ENCODE measurements at places on chromosomes 2 and 18.

DNA sequence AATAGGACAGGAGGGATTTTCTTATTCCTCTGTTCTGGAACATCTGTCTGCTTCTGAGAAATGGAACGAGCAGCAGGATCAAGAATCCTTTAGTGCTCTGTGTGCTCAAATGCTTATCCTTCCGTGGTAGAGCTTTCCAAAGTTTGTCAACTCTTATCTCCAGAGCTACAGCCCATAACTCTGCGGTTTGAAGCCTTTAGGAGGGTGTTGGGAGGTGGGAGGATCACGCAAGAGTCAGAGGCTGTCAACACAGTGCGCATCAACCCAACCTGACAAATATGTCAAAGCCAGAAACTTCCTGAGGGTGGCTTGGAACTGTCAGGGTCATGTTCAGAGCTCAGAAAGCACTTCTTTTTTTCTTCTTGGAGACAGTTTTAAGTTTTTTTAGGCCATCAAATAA, 95.9 kb downstream of the CRIM1 start:
- no peak for DNase-seq

DNA sequence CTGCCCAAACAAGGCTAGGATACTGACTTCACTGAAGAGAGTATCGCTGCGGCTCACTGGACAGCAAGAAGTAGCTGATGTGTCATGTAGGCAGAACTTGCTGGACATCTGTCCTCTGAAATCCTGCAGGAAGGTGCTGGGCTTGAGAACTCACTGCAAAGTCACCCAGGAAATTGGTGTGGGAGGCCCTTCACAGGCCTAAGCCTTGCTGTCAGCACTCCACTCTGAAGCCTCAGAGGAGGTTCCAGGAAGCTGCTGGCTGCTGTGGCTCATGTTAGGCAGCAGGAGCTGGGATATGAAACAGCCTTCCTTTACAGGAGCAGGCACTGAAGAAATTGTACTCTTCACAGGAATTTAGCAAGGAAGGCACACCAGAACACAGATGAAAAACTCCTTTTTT, 88.3 kb upstream of the CCDC68 start:
- no peak for DNase-seq

DNA sequence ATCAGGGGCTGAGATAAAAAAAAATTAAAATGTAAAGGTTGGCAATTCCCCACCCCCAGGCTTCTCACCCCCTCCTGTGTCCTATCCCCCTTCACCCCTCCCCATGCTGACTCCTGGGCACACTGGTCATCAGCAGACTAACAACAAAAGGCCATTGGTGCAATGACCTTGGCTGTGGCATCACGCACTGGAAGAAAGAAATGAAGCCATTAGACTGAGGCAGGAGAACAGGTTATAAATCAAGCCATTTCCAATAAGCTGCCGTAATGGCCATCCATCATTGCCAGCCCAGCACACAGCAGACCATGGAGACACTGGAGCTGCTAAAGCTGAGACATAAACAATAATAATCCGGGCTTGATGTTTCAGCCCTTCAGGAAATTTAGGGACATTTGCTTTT, 342.4 kb upstream of the ETAA1 start:
- no peak for DNase-seq

DNA sequence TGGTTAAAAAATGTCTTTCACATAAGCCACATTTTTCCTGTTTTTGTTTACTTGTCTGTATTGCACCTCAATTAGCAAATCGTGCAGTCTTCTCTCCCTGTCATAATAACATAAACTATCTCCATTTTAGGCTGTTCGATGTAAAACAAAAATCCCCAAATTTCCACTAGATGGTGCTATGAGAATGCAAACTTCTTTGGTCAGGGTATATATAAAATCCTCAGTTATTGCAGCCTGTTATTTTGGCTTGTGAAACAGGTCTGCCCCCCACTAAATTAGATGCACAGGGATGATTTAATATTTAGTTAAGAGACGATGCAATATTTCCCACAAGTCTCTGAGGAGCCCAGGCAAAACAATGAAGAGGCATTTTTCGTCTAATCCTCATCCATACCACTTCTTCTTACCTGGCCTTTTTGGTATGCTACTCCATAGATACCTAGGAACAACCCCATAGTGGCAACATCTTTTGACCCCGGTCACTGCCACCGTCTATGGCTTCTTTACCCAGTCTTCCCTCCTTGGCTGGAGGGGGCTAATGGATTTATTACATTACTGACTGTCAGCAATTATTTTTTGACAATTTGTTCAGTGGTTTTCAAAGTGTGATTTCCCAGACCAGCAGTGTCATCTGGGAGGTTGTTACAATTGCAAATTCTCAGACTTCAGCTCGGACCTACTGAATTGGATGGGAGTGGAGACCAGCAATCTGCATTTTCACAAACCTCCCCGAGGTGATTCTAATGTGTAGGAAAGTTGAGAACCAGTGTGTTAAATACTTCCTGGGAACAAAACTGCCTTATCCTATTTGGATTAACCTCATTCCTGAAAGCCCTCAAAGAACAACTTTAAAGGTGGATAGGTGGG, 117.4 kb upstream of the CWC22 start:
- peak; percentile 31 for DNase-seq

GRCh38 chr18:47149457-47150028, 757 bp downstream of the HDHD2 start:
- DNase-seq, result peak; percentile 2

DNA sequence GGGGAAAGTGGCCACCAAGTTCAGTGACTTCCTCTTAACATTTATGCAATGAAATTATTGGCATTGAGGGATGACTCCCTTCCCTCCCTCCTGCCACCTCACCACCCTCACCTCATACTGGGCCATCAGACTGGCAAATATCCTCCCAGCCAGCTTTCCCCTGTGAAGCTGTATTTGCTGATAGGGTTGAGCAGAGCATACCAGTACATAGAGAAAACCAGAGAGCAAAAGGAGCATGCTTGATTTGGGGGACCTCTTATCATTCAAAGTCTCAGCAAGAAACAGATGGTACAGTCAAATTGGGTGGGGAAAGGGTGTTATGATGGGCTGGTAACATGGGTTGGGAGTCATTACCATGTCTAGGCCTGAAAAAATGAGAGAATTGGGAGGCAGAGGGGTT, 19.1 kb upstream of the B3GNT2 start:
- no peak for DNase-seq

DNA sequence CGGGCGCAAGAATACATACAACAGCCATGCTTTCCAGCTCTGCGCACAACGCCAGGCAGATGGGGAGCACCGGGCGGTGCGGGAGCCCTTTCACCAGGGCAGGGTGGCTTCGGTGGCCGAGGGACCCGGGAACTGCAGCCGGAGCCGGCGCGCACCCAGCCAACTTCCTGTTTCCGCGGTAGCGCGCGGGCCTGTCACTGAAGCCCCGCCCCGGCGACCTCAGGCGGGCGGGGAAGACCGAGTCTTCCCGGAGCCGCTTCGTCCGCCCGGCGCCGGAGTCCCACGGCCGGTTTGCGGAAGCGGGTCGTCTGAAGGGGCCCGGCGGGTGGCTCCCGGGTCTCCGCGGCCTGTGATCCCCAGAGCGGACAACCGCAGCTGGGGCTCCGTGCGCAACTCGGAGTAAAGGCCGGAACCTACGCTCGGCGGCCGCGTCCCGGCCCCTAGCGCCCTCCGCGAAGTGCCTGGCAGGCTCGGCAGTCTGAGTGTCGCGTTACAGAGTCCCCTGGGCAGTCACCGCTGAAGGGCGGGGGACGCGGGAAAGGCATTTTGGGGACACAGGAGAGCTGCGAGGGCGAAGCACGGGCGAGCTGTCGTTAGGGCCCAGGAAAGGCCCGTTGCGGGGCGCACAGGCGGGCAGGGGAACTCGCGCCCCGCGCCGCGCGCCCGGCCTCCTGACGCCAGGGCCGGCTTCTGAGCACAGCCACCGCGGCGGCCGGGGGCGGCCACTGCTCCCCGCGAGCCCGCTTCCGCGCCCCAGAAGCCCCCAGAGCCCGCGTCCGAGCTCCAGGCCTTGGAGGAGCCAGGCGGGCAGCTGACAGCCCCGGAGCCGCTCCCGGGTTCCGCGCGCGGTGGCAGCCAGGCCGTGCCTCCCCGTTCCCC, at the start of gene MPPE1:
Gene MPPE1, minus strand, starts transcription at position 136 of the 879 bp plus-strand sequence. CDS start 11,053 bp downstream, outside the sequence.
- peak; percentile 82 for DNase-seq

- DNase-seq, result no peak
Measured at GRCh38 chr18:72114801-72115594, 429.1 kb downstream of the CBLN2 start.

DNA sequence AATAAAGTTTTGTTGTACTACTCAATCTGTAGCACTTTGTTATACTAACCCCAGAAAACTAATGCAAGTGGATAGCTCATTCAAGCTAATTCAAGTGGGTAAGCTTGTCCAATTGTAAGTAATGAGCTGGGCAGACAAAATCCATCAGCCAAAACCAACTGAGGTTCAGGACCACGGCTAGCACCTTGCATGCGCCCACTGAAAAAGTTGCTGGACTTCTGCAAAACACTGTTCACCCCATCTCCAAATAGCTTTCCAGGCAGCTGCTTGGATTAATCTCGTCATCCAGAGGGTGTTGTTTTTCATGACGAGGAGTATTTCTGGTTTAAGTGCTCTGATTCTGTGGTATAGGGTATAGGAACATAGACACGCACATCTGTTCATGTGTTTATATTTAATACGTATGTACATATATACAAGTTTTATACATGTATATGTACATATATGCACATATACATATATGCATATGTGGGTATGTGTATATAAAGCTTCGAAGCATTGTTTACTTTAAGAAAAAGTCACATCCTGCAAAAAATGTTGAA, 307.5 kb downstream of the GALR1 start:
- no peak for DNase-seq

DNA sequence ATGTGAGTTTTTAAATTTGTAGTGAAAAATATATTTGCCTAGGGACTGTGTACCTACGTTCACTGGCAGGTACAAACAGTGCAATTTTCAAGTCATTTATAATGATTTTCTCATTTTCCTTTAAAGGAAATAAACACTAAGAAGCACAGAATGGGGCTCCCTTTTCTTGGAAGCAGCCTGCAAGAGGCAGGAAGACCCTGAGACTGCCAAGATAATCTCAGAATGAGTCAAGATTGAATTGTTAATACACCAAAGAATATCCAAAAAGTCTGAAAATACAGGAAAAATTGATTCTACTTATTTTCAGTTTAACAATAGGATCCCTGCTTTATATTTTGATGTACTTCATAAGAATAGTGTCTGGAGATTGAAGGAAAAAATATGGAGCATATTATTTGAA, 331.2 kb downstream of the CTNNA2 start:
- DNase-seq, result no peak

GRCh38 chr2:39704540-39704939, 38.8 kb downstream of the TMEM178A start:
- DNase-seq, result no peak

DNA sequence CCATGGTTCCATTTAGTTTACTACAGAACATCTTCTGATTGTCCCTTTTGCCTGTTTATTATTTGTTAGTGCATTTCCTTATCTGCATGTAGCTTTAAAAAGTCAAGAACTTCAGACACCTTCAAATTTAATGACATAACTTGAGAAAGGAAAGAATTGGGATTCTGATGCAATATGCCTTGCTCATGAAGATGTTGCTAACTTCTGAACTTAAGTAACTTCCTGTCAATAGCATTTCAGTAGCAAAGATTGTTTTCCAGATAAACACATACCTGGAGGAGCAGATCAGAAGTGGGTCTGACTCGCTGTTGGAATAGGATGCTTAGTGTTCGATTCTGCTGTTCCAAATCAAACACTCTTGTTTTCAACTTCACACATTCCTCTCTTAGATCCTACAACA, 190.2 kb upstream of the LYPD1 start:
- no peak for DNase-seq

DNA sequence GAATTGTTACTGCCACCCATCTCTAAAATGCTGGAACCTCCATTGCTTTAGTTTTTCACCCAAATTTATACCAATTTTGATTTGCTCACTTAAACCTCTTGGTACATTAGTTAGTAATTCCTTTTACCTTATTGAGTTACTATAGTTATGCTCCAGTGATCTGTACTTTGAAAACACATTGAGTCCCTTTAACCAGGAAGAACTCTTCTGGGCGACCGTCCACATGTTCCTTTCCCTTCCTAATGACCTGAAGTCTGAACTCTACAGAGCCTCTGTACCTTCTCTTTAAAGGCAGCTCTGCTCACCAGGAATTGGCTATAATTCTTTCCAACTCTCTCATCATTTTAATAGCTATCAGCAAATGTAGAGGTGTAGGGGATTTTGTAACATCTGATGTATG, 290.0 kb downstream of the NEDD4L start:
- DNase-seq, result no peak

GRCh38 chr2:239230318-239231052, 170.3 kb downstream of the HDAC4 start:
- no peak for DNase-seq

GRCh38 chr2:71711133-71711855, 257.9 kb downstream of the DYSF start:
- no peak for DNase-seq

DNA sequence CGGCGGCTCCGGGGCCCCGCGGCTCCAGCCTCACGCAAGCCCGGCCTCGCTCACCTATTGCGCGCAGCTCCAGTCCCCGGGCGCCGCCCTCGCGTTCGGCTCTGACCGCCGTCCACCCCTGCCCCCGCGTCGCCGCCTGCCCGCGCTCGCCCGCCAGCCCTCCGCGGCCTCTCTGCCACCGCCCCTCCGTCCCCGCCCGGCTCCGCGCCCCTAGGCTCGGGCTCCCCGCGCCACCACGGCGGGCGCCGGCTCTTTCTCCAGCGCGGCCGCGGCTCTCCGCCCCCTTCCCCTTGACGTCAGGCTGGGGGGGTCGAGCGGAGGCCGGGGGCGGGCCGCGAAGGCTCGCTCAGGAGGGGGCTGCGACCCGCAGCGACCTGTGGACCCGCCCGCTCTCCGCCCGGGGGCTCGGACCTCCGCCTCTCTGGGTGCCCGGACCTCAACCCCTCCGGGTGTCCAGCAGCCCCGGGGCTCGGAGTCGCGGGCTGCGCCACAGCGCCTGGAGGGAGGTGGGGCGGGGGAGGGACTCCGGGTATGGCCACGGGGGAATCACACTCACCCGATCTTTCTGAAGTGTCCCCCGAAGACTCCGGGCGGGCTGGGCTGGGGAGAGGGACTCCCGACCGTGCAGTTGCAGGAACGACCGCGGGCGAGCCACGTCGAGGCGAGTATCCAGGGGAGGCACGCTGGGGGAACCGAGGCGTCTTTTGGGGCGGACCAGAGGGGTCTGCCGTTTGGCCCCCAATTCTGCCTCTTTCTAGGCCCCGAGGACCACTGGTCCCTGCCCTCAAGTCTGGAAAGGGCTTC, at the start of gene SEMA4C:
Gene SEMA4C, minus strand, starts transcription at position 259 of the 804 bp plus-strand sequence. CDS start 2,194 bp downstream, outside the sequence.
- peak; percentile 69 for DNase-seq

DNA sequence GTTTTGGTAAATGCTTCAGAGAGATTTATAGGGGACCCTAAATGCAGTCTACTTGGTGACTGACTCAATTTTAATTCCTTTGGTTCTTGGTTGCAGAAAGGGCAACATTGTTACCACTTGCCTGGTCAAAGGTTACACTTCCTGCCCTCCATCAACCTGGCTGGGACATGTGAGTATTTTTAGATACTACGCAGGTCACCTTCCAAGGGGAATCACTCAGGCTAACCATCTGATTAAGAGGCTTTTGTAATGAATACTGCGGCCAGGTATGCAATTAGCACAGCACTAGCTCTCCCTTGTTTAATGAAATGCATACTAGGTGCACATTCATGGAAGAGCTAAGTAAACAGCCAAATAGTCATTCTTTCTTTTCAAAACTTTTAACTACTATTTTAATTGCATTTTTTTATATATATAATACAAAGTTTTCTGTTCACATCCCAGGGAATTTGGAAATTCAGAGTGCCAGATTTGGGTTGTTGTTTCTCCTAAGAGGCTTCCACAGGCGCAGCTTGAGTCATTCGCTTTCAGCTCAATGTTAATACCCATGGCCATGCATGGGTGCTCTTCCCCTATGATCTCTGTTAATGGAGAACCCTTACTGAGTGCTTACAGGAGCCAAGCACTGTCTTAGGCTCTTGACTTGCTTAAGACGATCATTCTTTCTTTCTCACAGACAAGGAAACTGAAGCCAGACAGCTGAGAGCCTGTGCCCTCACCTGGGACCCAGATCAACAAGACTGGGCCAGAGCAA, 152.2 kb downstream of the MTX2 start:
- no peak for DNase-seq

Measured in HTR-8/SVneo (cell line).